Substantia nigra (tissue), 51 donors: ENCODE measurements at places on chromosomes 5 and 9.

DNA sequence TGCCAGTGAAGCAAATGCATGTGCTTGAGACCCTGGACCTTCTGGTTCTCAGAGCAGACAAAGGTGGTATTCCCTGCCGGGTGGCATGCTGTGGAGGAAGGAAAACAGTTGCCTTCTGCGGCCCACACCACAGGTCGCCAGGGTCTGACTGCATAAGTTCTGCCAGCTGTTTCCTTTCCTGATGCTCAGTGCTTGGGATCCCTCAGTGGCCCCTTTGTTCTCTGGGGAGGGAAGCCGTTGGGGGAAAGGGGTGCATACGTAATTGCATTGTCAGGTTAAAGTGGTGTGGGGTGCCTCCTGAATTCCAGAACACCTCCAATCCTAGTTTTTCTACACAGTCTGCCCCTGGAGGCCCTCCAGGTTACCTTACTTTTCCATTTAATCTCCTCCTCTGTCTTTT lies 43.1 kb upstream of the SLC2A8 start:
- DNase-seq, result no peak

GRCh38 chr5:56757077-56757476 lies 58.3 kb upstream of the MAP3K1 start:
- no peak for DNase-seq

GRCh38 chr5:76579166-76579937 lies 43.9 kb downstream of the F2RL2 start:
- no peak for DNase-seq

GRCh38 chr5:96942911-96943310 lies 7.0 kb downstream of the LNPEP start:
- no peak for DNase-seq

DNA sequence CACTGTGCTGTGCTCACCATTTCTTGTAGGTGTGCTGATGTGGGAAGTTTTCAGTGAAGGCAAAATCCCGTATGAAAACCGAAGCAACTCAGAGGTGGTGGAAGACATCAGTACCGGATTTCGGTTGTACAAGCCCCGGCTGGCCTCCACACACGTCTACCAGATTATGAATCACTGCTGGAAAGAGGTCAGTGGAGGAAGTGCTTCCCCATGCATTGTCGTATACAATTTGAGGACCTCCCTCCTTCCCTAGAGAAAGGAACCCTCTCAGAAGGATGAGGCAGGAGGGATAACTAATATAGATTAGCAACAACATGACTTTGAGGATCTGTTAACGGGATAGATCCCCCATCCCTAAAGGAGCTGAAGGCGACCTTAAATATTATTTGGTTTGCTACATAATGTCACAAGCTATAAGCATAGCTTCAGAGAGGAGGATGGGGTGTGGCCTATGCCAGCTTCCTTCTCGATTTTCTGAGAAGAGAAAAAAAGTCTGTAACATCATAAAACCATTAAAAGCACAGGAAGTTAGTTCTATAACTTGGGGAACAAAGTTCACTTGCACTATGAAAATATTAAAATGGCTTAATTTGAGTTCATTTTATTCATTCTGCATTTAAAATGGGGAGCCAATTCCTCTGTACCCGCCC lies 17.0 kb upstream of the CYFIP2 start:
- DNase-seq, result no peak

DNA sequence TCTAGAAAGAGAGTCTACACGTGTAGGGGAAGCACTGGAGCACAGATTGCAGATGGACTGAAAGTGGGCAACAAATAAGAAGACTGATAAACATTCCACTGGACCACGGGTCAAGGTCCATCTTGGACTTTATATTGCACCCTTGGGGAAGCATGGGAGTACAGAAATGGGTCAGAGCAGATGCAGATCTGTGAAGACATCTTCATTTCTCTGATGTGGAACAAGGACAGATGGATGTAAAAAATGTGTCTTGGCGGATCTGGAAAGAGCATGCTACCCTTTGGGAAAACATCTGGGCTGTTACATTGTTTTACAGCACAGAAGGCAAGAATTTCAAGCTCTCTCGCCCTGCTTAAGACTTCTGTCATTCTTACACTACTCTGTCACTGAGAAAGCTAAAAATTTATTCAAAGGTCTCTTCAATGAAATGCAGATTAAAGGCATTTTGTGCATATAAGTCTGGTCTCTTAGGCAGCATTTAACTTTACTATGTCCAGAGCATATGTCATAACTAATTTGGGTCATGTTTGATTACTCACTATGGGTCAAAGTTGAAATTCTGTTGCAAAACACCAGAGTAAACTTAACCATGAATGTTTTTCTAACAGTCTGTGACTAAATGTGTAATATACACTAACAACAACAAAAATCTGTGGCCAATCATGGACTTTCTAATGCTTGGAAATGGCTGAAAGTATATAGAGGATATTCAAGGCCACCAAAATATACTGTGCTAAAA lies 756.4 kb upstream of the DMAC1 start:
- no peak for DNase-seq

DNA sequence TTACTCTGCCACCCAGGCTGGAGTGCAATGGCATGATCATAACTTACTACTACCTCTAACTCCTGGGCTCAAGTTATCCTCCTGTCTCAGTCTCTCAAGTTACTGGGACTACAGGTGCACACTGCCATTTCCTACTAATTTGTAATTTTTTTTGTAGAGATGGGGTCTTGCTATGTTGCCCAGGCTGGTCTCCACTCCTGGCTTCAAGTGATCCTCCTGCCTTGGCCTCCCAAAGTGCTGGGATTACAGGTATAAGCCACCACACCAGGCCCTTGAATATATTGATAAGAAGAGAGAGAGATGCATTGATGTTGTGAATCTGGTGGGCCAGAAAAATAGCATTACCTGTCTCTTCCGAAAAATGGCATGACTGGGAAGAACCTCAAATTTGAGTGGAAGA lies 21.0 kb upstream of the RCL1 start:
- no peak for DNase-seq

DNA sequence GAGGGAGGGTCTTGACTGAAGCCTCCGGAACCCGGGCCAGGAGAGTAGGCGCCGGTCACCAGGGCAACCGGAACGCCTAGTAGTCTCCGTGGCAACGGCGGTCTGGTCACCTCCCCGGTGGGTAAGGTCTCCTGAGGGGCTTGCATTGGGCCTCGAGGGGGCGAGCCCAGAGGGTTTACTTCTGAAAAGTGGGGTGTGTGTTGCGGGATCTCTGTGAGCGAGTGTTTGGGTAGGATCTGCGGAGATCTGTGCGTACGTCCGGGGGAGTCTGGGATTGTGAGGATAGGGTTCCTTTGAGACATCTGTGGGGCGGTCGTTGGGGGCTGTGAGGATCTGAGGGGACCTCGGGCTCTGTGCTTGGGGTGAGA lies at the start of gene FAM221B:
TSS of gene FAM221B (minus strand) at position 17 of the 368 bp plus-strand sequence. CDS start 2,571 bp downstream, outside the sequence.
- no peak for DNase-seq

GRCh38 chr9:128838338-128838737 lies 8.7 kb upstream of the SPOUT1 start:
- no peak for DNase-seq

GRCh38 chr5:140340605-140341121 lies 5.7 kb downstream of the HBEGF start:
- DNase-seq, result no peak

- DNase-seq, result peak; percentile 42
Observed at GRCh38 chr5:43040287-43041098, at the start of gene ANXA2R. ANXA2R (minus strand) TSS chr5:43040319; CDS start chr5:43040046, 273 bp downstream.

DNA sequence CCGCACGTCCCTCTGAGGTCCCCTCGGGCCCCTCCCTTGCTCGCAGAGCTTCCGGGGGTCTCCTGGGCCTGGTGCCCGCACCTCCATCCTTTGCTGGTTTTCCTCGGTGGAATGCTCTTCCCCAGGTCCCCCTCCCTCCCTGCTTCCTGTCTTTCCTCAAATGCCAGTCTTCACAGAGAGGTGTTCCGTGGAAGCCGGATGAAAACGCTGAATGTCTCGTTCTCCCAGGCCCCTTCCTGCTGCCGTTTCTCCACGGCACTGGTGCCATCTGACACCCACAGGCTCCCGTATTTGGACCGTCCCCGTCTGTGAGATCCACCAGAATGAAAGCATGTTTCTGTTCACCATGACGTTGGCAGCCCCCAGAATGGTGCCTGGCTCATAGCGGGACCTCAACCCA lies 4.1 kb downstream of the OR2V1 start:
- DNase-seq, result no peak

GRCh38 chr5:652773-653350 lies 40.3 kb downstream of the TPPP start:
- no peak for DNase-seq

GRCh38 chr5:145991044-145991575 lies 54.7 kb downstream of the SH3RF2 start:
- DNase-seq, result no peak

- no peak for DNase-seq
Observed at GRCh38 chr9:136120438-136120844, 1.8 kb upstream of the TMEM250 start.

GRCh38 chr9:21710548-21711191 lies 91.8 kb upstream of the MTAP start:
- no peak for DNase-seq

GRCh38 chr5:169628892-169629291 lies 8.2 kb upstream of the DOCK2 start:
- DNase-seq, result no peak

- DNase-seq, result no peak
Observed at GRCh38 chr9:33459115-33459514, 11.7 kb upstream of the AQP3 start.

DNA sequence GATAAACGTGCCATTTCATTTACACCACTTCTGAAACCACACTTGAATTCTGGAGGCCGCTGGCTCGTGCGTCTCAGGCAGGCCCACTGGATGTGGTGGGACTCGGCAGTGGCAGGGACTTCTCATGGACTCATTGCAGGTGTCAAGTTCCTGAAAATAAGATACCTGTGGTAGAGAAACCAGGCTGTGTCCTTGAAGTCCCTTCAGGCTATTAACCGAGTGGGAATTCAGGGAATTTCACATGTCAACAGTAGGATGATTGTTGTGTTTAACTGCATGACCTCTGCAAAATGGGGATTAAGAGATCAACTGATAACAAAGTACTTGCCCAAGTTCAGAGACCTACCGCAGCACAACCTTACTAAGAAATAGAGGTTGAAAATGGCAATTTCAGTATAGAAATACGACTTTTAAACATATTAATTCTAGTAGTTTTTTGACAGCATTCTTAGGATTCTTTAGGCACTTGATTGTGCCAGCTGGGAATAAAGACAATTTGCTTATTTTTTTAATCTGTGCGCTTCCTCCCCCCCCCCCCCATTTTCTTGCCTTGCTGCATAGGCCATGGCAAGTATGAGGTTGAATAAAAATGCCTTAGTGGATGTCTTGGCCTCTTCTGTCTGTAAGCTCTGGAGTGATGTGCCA lies 26.8 kb downstream of the TRIP13 start:
- no peak for DNase-seq

DNA sequence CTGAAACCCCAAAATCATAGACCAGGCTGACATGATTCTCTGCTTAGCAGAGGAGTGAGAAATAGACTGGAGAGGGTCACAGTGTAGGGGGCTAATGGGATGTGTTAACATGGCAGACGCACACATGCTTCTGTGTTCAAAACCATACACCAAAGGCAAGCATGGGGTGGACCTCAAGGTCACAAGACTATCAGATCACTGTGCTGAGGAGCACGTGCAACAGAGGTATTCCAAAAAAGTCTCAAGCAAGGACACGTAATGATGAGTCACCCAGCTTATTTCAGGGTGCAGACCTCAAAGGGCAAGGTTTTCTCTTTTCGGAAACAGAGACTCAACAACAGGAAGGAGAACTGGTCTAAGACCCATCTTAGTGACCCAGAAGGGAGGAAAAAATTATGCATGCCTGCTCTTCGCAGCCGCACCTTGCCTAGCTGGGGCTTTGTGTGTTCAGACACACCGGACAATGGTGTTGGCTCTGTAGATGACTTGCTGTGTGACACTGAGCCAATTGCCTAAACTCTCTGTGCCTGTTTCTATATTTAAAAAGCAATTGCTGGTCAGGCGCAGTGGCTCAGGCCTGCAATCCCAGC lies 20.3 kb downstream of the WHRN start:
- DNase-seq, result no peak

DNA sequence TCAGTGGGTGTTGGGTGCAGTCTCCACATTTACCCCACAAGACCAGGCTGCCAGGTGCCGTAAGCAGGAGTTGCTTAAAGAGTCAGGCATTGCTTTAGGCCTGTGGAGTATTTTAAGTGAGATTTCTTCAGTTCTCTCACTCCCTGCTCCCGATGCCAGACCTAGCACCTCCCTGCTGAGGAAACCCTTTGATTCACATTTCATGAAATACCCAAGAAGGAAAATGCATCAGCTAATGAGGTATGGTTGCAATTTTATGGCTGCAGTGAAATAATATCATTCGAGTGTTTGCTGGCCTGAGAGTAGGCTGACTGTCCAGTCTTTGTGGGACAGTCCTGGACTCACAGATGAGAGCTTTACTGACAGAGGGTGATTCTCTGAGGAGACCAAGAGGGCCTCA lies 67.4 kb upstream of the CTSL start:
- DNase-seq, result no peak

DNA sequence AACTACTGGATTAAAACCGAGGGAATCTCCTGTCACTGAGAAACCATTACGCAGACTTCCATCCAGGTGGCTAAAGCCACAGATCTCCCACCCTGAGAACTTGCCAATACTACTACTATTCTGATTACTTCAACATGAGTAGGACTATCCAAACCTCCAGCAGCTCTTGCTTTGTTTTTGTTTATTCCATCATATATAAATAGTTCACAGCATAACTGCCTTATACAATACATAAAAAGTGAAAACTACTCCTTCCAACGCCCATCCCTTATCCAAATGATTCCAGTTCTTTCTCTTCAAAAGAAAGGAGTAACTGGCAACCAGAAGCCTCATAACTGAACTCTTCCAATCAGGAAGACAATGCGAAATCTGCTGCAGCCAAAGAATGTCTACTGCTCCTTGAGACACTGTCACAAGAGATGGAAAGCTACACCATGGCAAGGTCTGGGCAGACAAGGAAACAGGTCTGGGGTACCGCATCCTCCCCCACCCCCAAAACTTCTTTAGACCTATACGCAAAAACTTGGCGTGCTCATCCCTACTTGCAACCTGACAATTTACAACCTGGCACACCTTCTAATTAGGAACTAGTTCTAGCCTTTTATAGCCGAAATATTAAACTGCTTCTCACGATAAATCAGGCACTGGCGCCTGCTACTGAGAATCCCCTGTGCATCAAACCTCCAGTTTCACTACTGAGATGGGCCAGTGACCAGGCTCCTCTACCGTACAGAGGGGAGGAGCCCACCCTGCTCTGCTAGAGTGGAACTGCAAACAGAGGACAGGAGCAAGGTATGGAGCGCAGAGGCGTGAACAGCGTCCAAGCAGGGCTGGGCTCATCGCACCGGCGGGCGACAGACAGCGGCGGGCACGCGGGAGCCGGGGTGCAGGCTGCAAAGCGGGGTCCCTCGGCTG lies 986 bp downstream of the PLPP1 start:
- no peak for DNase-seq

DNA sequence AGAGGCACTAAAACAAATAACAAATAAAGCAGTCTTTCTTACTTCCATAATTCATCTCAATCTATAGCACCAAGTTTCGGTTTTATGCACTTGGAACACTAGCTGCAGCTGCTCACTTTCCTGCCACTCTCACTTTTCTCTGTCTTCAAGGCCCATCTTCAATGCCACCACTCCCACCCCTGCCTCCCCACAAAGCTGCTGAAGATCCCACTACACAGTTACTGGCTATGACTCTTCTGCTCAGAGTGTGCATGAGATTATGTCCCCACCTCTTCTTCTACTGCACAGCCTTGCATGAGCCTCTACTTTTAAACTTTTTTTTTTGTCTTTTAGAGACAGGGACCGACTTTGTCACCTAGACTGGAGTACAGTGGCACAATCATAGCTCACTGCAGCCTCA lies 77.4 kb downstream of the SAXO1 start:
- DNase-seq, result no peak
